MCF 10A (cell line): ENCODE measurements at places on chromosomes 13 and 19.

- DNase-seq: no peak
Observed at GRCh38 chr13:99975626-99976025, 4.1 kb upstream of the ZIC5 start.

GRCh38 chr13:37132211-37132610, 26.7 kb upstream of the CSNK1A1L start:
- DNase-seq: no peak

GRCh38 chr13:101828119-101828518, 375.6 kb downstream of the ITGBL1 start:
- no peak for DNase-seq

- no peak for DNase-seq
Observed at GRCh38 chr13:47896111-47896510, 105.0 kb downstream of the SUCLA2 start.

DNA sequence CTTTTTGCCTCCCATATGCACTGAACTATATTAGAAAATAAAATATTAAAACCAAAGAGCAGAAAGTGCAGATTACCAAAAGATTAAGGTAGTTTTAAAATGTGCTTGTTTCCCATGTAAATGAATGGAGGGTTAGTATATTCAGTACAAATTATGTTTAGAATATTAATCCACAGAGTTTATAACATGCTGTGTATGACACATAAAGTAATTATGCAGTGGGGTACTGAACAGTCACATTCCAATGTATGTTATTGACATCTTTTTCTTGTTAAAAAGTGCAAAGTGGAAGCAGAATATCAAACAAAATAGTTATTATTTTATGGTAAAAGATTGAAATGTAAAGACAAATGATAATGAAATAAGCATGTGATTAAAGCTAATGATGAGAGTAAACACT, 79.3 kb downstream of the GPC6 start:
- no peak for DNase-seq

GRCh38 chr13:73954808-73955207, 179.4 kb downstream of the KLF12 start:
- DNase-seq: no peak

DNA sequence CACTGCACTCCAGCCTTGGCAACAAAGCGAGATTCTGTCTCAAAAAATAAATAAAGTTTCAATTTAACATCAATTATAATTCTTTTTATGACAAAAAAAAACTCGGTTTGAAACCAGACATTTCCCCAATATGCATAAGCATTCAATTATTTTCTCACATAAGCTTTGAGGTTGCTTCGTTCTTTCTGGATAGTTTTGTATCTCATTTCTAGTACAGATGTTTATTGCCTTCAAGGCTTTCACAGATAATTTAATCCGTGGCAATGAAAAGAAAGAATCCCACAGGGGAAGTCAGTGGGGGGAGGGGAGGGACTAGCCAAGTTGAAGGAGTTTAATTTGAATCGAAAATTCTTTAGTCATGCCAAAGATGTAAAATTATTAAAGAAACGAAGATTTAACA, 29.6 kb upstream of the TSC22D1 start:
- DNase-seq: no peak

DNA sequence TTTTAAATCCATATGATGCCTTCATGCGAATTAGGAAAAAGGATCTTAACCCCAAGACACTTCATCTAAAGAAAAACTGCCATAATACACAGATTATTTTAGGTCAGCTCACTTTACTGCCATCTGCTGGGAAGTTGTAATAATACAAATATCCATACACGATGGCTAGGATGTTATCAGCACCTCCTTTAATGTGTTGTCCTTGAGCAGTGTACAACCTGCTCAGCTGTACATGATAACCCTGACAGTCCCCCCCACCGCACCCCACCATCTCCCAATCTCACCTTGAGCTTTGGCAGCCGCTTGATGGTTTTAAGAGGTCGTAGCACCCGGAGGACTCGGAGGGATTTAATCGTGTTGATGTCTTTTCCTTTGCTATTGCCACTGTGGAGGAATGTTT, 112.2 kb downstream of the IER2 start:
- peak; percentile 64 for DNase-seq
